Cortex of kidney (tissue), 1 donor: ENCODE measurements at places on chromosomes 7 and 10.

- no peak for DNase-seq
Measured at GRCh38 chr10:14527134-14527844, 196.6 kb upstream of the FRMD4A start.

GRCh38 chr10:88755753-88756152, 4.1 kb upstream of the LIPN start:
- DNase-seq = no peak

DNA sequence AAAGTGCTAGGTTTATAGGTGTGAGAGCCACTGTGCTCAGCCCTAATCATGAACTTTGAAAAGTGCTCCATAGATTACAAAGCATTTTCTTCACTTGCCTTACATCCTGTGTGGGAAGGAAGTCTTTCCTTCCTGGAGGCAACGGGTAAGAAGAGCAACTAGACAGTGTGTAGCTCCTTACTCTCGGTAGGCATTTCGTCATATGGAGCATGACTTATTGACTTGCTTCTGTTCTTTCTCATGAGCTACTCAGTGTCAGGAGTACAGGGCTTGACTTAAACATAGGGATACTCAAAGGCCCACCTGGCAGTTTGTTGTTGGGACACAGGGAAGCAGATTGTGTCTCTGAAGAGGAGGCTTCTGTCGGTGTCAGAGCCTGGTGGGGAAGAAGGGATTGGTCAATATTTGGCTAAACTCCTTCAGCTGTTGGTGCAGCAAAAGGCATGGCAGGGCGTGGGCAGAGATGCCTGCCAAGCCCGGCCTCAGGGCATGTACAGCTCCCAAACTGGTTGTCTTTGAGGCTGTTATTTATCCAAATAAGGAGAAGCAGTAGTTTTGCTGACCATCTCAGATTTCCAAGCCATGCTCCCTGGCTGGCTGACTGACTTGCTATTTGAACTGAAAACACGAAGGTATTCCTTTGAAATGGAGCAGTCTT, 248.9 kb downstream of the KIAA1217 start:
- DNase-seq = no peak

DNA sequence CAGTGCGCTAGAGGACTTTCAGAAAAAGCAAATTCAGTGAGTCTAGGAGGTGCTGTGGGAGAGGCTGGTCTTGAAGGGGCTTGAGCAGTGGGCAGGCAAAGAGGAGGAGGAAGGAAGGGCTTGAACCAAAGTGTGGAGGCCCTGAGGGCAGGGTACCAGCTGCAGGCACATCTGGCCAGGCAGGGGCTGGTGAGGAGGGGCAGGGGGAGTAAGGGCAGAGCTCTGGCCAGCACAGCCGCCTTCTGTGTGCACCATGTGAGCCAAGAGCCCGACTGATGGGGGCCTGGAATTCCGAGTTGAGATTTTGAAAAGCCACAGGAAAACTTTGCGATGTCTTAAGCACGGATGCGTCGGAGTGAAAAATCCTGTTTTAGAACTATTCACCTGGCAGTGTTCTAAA, 74.5 kb downstream of the PRPF18 start:
- no peak for DNase-seq

DNA sequence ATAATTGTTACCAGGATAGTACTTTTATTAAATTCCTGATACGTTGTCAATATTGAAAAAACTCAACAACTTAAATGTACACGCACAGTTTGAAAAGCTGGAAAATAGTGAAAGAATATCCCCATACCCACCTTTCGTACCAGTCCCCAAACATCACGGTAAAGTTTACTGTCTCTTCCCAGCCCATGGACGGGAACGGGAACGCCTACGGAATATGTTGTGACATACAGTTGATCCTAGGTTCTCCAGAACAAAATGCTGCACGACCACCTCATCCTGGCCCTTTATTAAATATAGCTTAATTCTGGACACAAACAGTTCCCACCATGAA, 527 bp upstream of the BCAP29 start:
- DNase-seq = no peak

GRCh38 chr10:97505152-97505551, 6.4 kb downstream of the UBTD1 start:
- no peak for DNase-seq

DNA sequence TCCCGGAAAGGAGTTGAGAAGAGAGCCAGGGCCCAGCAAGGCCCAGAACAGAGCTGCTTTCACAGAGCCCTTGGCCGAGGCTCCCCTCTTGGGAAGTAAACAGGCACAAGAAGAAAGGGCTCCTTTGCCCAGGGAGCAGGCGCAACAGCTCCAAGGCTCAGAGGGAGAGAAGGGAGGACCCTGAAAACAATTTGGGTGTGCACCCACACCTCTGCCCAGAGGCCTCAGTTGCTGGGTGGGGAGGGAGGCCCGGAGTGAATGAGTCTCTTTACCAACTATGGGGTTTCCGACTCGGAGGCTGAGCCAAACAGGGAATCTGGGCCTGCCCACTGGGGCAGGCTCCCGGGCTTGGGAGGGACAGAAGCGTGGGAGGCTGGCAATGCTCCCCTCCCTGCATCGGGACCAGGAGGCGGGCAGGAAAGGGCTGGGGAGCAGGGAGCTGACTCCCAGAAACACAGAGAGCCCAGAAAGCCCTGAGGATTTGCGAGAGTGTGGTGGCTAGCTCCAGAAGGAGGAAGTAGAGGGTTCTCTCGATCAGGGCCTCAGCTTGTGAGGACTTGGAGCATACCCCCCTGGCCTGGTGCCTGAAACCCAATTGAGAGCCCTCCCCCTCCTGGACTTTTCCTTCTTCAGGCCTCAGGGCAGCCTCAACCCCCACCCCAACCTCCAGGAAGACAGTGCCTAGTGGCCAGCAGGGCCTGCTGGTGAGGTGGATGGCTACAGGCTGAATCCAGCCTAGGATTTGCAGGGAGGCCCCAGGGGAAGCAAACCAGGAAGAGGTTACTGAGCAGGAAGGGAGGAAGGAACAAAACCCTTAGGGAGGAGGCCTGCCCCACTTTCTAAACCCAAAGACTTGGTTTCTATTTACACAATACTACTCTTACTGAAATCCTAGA, 6.2 kb downstream of the C10orf105 start:
- DNase-seq = no peak

DNA sequence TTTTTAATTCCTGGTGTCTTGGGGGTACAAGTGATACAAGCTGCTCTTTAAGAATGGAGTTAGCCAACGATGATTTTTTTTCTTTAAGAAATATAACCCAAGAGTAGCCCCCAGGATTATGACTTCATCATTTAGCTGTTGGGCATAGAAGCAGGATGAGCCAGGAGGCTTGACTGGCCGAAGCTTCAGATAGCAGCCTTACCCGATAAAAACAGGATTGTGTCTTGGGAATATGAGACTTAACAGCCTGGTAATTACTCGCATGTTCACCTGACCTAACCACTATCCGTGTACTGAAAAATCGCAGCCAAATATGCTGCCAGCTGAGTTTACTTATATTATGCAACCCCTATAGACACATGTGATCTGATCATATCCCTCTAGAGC, 346.0 kb upstream of the BMPER start:
- DNase-seq = no peak

DNA sequence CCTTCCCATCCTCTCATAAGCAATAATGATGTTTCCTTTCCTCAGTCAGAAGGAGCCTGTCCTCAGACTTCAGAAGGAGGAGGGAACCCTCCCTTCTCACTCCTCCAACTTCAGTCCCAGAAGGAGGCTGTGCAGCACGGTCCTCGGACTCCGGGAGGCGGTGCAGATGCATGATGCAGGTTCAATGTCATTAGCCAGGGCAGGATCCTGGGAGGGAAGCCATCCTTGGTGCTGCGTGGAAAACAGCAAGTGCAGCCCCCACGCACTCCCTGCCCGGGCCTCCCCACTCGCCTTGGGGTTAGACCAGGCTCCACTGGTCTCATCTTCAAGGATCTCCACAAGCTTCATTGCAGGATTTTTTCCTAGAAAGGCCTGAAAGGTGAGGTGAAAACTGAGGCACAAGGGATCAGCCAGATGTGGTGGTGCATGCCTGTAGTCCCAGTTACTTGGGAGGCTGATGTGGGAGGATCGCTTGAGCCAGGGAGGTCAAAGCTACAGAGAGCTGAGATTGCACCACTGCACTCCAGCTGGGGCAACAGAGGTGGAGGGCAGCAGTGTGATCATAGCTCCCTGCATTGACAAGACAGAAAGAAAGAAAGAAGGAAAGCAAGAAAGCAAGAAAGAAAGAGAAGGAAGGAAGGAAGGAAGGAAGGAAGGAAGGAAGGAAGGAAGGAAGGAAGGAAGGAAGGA, 62.0 kb downstream of the ASB13 start:
- DNase-seq = no peak

DNA sequence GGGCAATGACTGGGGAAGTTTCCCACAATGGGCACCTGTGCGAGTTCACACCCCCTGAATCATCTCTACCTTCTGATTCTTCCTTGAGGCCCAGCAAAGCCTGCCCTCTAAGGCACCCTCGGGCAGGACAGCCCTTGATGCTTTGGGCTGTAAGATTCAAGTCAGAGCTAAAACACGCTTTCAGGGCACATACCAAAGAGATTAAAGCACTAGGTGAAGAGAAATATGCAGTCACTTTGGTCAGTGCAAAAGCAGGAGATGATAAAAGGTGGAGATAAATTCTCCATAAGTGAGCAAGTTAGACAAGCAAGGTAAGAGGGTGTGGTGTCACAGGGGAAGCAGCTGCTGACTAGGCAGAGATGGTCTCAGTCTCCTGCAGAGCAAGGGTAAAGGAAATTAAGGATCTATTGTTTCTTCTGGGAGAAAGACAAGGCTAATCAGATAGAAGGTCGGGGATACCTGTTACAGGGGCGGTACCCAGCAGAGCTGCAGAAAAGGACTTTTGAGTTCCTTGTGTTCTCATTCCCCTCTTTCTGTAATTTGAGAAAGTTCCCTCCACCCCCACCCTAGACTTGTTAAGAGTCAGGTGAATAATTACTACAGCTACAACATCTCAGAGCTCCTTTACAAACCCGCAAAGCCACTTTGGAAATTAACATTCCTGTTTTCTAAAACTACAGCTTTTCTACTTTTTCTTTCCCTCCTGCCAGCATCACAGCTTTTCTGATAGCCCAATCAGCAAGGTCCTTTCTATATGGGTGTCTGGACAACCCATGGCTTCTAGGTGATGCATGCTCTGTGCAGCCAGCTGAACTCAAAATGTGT, 26.4 kb downstream of the PDLIM1 start:
- no peak for DNase-seq

DNA sequence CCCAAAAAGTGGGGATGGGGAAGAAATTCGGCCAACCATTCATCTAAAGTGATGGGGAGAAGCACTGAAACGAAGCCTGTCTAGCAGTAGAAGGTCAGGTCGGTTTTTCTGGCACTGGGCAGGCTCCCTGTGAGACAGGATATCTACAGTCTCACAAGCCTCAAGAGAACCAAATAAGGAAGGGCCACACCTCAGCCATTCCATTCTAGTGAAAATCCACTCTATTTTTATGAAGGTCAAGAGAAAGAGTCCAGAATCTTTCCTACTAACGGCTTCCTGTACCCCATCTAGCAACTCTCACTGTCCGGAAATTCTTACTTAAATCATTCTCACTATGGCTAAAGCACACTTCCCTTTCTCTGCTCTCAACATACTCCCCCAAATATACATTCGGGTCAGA, 267.1 kb downstream of the PRPF18 start:
- no peak for DNase-seq

DNA sequence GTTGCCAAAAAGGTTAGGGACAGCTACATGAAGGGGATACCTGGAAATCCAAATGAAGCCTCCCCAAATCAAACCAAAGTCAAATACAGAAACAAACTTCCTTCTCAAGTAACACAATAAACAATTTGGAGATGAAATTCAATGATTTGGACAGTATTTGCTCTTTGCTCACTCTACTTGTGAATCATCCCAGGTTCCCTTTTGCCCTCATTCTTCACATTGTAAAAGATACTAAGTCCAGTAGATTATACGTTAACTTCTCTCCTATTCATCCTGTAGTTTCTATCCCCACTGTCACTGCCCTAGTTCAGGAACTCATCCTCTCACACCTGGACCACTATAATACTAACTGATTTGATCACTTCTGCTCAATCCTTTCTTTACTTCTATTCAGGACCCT, 28.3 kb downstream of the FZD1 start:
- DNase-seq = no peak

GRCh38 chr10:73799899-73800559, 11.4 kb downstream of the NDST2 start:
- no peak for DNase-seq

DNA sequence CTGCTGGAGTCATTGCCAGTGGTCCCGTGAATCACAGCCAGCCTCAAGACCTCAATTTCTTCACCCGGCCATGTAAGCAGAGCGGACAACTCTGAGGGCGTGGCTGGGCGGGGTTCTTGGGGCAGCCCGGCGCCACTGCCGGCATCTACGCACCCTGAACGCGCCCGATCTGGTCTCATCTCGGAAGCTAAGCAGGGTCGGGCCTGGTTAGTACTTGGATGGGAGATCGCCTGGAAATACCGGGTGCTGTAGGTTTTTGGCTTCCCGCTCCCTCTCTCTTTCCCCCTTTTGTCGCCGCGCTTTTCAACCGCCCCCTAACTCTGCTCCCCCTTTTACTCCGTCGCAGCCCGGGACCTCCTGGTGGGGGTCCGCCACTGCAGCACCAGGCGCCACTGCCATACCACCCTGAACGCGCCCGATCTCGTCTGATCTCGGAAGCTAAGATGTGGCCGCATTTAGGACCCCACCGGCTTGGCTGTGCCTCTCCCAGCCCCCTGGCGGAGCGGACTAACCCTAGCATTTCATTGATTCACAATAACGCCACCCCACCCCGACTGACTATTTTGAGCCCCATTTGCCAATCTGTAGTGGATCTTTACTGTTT, 25.3 kb downstream of the GARIN1A start:
- no peak for DNase-seq

- no peak for DNase-seq
Measured at GRCh38 chr10:7833210-7833609, 14.9 kb downstream of the TAF3 start.

- no peak for DNase-seq
Measured at GRCh38 chr10:113620936-113621335, 42.9 kb downstream of the NRAP start.

DNA sequence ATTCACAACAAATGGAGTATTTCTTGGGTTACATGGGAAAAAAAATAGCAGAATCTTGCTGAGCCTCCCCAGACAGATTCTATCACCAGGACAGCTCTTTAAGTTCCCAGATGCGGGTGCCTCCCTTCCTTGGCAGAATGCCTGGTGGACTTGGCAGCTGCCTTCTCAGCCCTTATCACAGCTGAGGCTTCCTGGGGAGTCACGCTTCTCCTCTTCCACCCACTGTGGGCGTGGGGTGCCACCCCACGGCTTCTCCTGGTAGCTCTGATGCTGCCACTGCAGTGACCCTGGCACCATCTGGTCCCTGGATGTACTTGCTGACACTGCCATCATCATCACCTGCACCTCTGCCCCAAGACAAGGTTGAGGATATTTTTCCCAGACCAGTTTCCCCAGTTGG, 16.2 kb upstream of the NME8 start:
- no peak for DNase-seq

- DNase-seq = no peak
Measured at GRCh38 chr7:74306730-74307469, 17.7 kb downstream of the CLIP2 start.
